ENCODE measurements at places on chromosomes 2 and 18.

GRCh38 chr2:26848336-26849055, 564 bp downstream of the DPYSL5 start:
- DNase-seq = no peak

DNA sequence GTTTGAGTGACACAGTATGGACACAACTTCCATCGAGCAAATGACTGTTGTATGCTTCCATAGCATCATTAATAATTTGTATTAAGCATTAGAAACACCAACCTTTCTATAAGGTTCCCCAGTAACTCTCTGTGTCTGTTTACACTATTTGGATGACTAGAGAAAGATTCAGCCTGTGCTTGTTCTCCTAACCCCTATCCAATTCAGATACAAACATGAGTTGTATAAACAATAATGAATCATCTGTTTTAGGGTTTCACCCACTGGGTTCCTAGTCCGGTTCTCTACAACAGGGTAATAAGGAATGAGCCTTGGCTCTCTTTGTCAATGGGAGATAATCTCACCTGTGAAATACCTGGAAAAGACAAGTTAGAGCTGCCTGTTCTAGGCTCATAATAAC, 894.1 kb upstream of the PIK3C3 start:
- DNase-seq = no peak

DNA sequence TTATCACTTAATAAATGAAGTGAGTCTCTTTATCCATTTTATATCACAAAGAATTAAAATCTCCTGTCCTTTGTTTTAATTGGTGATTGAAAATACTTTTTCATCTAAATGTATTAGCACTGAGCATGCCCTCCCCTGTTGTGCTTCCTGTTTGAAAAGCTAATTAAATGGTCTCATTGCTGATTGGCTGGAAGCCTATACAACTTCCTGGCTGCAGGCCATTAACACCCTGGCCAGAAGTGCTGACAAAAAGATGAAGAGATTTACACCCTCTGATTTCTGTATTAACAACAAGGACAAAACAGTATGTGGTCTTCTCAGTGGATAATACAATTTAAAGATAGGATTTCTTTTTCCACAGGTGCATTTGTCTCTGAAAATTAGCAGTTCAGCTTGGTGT, 548.0 kb downstream of the DCC start:
- no peak for DNase-seq

DNA sequence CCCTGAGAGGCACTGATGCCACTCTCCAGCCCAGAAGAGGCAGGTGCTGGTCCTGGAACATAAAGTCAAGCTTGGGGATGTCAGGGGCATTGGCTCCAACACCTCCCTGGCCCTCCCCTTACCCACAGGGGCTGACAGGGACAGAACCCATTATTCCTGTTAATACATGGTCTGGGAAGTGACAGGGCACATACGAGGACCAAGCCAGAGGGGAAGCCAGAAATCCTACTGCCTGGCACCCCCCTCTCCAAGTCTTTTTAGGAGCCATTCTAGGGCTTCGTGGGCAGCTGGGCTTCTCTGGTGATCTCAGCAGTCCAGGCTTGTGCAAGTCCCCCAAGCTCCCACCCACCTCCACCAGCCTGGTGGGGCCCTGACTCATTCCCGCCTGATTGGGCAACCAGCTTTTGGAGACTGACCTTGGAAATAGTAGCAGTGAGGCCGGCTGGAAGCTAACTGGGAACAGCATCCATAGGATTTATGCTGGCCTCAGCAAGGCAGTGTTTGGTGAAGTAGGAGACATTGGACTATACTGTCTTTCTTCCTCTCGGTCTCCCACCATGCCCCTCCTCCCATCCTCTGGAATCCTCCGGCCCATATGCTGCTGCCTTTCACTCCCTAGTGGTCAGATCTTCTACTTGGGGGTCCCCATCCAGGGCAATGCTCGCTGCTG, 86.4 kb upstream of the HK2 start:
- DNase-seq = no peak

- no peak for DNase-seq
Measured at GRCh38 chr18:32040936-32041335, 22.3 kb downstream of the RNF125 start.

All from LNCaP clone FGC (cell line).